GM18507 (cell line): ENCODE measurements at places on chromosomes 3 and 15.

DNA sequence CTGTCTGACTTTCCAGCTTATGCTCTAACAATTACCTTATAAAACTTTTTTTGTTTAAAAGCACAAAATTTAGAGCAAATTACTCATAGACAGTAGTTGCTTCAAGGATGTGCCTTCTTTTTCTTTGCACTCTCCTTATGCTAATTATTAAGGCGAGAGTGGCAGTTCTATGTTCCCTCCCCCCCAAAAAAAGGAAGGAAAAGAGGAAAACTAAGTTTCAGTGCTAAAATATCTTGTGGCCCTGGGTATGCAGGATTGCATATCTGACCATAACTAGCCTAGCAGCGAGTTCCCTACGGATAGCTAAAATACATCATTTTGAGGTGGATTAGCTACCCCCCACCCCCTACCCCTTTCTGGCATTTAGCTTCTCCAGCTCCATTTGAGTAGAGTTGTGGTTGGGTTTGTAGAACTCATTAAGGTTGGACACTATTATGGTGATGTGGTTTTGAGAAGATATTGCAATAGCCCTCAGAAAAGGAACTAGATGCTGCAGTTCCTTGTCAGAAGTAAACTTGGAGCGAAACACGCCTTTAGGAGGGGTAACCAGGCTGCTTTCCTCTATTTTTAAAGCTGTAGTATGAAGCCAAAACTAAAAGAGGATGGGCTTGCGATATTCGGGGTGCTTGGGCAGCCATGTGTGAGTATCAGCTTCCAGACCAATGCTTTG is 174.6 kb downstream of the AKAP13 start:
- DNase-seq: no peak

DNA sequence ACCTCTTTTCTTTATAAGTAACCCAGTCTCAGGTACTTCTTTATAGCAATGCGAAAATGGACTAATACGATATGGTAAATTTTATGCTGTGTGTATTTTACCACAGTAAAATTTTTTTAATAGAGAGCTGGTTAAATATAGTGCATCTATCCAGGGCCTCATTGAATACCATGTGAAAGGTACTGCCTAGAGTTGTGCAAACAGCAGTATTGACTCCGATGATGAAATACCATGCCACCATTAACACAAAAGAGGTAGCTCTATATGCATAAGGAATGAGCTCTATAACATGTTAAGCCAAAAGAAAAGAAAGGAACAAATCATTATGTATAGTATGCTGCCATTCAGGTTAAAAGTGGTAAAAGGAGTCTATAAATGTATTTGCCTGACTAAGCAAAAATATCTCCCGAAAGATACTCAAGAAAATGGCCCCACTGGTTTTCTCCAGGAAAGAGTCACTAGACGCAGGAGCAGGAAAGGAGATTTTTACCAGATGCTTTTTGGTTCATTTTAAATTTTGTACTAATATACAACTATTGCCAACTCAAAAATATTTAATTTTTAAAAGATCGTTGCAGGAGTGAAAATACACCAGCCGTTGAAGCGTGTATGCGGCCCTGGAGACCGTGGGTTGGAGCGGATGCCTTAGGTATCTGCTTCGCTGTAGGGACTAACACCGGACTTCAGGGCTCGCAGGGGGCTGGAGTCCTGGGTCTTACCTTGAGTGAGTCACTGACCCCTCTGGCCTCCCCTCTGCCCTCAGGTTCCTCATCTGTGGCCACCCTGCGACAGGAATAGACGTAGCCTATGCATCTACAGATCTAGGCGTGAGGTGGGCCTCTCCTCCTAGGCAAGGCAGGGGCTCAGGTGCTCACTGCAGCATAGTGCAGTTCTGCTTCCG is 120.1 kb downstream of the CHSY1 start:
- DNase-seq: no peak

- no peak for DNase-seq
These were observed 60.5 kb downstream of the FBN1 start for GRCh38 chr15:48584812-48585563.

GRCh38 chr15:91921843-91922198 is 68.3 kb downstream of the SLCO3A1 start:
- DNase-seq: no peak

DNA sequence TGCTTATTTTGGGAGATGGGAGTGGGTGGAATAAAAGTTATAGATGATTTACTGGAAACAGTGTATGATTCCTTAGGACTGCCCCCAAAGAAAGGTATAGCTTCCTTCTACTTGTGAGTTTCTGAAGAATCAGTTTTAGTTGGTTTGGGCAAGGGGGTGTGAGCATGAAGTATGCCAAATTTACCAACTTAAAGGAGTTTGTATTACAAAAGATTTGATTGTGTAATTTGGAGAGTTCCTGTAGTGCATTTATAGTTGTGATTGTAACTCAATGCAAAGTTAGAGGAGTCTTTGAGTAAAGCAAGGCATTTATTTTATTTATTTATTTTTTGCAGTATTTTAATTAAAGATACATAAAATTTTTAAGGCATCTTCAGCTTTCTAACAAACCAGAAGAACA is 42.8 kb downstream of the TSC22D2 start:
- no peak for DNase-seq

DNA sequence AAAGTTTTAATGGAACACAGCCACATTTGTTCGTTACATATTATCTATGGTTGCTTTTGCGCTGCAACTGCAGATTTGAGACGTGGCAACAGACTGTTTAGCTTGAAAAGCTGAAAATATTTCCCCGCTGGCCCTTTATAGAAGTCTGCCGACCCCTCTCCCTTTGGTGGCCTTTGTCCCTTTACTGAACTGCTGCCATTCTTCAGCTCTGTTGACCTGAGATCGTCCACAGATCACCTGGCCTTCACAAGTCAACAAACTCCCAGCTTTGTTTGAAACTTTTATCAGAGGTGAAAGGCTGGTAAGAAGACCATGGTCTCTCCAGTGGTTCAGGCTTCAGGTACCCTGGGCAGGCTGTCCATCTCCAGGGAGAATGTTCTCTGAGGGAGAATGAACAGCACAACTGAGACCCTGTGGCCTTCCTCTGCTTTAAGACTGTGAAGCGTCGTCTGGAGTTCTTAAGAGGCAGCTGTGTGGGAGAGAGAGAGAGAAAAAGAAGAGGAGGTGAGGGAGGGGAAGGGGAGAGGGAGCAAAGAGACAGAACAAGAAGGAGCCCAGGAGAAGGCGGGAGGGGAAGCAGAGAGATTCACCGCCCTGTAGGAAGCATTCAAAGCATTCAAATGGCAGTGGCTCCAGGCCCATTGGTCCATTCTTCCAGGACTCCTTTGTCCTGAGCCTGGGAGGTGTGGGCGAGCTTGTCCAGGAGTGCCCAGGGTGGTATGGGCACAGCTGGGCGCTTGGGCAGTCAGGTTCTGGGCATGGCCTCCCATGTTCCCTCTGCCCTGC is 53.7 kb upstream of the INSYN1 start:
- DNase-seq: no peak

- no peak for DNase-seq
These were observed 301.1 kb upstream of the ARPP21 start for GRCh38 chr3:35338186-35338585.

GRCh38 chr15:51775967-51776816 is 24.8 kb downstream of the TMOD2 start:
- DNase-seq: no peak

GRCh38 chr15:96336596-96337364 is 6.3 kb downstream of the NR2F2 start:
- DNase-seq: no peak

DNA sequence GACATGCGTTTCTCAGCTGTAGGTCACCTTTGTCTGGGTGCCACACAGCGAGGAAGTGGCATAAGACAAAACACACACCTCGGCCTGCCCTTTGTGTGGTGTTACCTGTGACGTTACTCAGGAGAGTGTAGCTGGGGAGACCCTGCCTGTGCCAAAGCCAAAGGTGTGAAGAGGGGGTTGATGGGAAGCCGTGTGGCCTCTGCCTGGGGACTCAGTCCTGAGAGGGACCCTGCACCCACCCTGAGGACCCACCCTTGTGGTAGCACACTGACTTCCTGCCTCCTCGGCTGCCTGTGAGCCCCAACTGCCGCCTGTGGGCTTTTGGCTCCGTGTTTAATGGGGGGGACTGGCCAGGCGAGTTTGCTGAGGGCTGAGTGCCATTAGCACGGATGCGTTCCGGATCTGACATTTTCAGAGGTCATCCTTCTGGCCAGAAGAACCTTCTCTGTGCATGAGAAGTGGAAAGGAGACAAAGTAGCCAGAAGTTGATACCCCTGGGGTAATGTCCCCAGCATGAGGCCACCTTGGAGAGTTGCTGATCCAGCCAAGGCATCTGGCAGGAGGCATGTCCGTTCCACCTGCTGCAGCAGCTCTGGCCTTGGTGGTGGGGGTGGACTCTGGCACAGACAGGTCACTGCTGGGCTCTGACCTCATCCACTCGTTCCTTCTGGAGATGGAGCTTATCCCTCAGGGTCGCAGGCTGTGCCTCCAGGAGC is 51.8 kb upstream of the FURIN start:
- no peak for DNase-seq

- DNase-seq: no peak
These were observed 3.1 kb downstream of the CFAP44 start for GRCh38 chr3:113438224-113438623.

DNA sequence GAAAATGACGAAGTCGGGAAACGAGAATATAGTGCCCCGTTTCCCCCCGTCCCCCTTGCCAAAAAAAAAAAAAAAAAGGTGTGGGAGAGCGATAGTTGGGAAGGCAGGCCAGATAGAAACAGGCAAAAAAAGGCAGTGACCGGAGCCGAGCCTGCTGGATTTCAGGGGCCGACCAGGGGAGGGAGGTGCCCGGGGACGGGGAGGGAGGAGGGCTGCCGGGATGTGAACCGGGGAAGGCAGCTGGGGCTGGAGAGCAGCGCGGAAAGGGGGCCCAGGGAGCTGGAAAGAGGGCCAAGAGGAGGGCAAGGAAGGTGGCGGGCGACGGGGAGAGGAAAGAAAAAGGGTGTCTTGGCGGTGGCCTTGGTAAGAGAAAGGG is 837 bp downstream of the LRRN1 start:
- DNase-seq: no peak

- DNase-seq: peak; percentile 5
These were observed 128.4 kb downstream of the IGF1R start for GRCh38 chr15:98776607-98777281.

GRCh38 chr3:64677961-64678716 is 9.7 kb downstream of the ADAMTS9 start:
- DNase-seq: no peak

GRCh38 chr3:186032321-186032720 is 76.6 kb downstream of the ETV5 start:
- no peak for DNase-seq

DNA sequence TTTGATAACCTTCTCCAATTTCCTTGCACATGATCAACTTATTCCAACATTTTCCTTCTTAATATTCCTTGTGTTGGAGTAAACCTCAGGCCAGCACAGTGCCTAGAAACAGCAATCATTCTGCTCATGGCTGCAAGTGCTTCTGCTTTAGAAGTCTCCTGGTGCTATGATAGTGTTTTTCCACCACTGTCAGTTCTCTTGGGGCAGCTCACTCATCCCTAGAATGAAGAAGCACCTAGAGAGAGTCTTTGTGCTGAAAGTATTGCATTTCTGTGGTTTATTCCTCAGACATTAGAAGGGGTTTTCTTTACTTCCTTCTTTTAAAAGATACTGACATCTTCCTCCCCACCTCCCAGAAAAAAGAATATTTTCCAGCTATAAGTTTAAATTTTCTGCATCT is 183.5 kb downstream of the RYR3 start:
- no peak for DNase-seq

DNA sequence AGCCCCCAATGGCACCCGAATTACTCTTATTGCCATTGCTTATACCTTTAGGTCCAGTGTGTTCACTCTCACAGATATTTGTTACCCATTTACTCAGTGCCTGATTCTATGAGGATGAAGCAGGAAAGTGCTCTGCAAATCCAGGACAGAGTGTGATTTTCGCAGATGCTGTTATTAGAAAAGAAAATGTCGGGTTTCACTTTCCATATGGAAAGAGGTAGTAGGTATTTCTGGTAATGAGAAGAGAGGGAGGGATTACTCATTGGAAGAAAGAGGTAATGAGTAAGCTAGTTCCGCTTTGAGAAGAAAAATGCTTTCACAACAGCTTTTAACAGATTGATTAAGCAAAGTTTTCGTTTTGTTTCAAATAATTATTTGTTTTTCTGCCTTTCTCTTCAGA is 336.3 kb upstream of the CFAP20DC start:
- DNase-seq: peak; percentile 53

DNA sequence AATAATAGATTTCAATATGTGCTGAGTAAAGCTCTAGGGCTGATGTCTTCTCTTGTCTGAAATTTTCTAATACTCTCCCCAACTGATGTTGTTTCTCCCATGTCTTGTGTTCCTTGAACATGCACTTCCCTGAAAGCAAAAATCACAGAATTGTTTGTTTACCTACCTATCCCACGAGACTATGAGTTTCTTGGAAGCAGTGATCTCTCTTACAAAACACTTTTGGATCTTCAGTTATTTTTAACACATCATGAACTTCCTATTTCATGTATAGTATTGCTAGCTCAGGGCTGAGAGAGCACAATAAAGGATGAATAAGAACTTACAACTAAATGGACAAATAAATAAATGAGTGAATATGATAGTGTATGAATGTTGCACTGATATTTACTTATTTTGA is 365.0 kb downstream of the ROBO2 start:
- no peak for DNase-seq

- DNase-seq: peak; percentile 62
These were observed 790 bp downstream of the LAMP3 start for GRCh38 chr3:183161552-183162336.

GRCh38 chr3:159620873-159621272 is 367.8 kb upstream of the IL12A start:
- DNase-seq: no peak

GRCh38 chr3:192840143-192840836 is 77.4 kb downstream of the MB21D2 start:
- DNase-seq: no peak

DNA sequence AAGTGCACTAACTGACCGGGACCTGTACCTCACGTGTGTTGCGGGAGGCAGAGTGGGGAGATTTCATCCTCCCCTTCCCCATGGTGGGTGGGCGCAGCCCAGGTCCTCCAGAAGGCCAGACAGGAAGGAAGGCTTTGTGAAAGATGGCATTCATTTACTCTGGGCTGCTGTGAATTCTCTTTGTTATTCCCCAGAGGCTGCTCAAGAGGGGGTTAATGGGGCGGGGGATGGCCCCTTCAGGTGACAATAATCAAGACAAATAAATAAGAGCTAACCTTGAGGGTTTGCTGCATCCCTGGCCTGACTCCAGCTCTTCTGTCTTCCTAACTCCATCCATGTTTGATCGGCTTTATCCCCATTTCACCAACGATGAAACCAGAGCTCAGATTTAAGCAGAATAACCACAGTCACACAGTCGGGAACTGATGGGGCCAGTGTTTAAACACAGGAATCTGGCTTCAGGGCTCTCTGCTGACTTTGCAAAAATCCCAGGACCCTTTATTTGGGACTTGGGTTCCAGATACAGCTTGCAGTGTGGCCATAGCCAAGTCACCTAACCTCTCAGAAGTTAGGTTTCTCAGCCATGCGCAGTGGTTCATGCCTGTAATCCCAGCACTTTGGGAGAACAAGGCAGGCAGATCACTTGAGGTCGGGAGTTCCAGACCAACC is 16.5 kb downstream of the PIF1 start:
- DNase-seq: no peak
